ENCODE measurements at places on chromosomes 4 and X. TPM values are rescaled to one million over a fixed set of nuclear protein-coding genes. Genes with fewer than 3 reads are reported as not detected.

BTC gene
- total RNA-seq, result 1.4 TPM

XAGE1A gene
- total RNA-seq, result not detected

DNA sequence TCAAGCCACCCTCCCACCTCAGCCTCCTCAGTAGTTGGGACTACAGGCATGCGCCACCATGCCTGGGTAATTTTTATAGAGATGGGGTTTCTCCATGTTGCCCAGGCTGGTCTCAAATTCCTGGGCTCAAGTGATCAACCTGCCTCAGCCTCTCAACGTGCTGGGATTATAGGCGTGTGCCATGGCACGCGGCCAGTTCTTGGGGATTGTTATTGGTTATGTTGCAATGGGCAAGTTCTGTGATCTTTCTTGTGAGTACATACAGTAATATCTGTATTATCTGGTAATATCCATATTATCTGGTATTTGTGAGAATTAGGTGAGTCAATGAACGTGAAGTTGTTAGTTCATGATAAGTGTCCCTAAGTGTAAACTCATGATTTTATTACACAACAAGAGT lies 90.3 kb upstream of the TBL1X start:
- DNase-seq, result no peak

TEX13D gene
- total RNA-seq, result not detected

REPS2 gene
- 9.0 TPM for total RNA-seq

GRCh38 chr4:176340871-176341685 lies 21.3 kb downstream of the SPCS3 start:
- no peak for DNase-seq

DNA sequence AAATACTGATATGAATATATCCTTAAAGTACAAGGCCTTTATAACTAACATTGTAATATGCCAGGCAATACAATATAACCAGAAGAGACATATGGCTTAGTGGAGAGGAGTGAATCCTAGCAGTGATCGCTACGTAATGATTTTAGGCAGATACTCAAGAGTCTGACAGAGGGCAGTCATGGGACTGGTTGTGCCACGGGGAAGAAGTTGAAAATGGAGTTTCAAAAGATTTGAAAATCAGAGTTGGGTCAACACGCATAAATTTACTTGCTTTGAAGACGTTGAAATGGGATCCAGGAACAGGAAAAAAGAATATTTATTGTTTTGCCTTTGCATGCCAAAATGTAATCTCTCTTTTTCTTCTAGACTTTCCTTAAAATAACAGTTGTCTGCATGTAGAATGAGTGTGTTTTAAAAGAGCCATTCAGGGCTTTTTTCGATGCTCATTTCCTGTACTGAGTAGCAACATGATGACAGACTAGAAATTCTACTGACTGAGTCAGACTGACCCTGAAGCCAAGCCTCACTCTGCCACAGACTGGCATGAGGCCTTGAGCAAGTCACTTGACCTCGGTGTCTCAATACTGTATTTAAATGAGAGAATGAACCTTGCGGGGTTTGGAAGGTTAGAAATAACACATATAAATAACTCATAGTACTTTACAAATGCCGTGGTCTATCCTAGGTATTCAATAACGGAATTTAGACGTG lies 8.1 kb upstream of the SMS start:
- DNase-seq, result no peak

DNA sequence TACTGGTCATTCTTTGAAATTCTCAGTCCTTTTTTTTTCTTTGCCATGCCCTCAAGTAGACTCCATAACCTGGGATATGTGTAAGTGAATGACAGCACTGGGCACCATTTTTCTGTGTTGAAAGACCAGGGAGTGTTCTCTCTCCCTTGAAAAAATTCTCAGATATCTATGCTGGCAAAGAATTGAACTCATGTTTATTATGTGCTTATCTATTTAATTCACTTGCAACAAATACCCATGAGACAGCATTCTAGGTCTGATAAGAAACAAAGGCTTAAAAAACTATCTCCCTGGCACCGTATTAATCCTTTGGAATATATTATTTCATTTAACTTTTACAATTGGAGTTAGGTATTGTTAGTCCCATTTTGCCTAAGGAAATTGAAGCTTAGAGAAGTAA lies 36.7 kb downstream of the LARP7 start:
- no peak for DNase-seq

GRCh38 chrX:131063613-131064012 lies 5.5 kb downstream of the ARHGAP36 start:
- DNase-seq, result no peak

TMEM33 gene
- total RNA-seq, result 40.2 TPM

NONO gene
- total RNA-seq, result 196 TPM

DNA sequence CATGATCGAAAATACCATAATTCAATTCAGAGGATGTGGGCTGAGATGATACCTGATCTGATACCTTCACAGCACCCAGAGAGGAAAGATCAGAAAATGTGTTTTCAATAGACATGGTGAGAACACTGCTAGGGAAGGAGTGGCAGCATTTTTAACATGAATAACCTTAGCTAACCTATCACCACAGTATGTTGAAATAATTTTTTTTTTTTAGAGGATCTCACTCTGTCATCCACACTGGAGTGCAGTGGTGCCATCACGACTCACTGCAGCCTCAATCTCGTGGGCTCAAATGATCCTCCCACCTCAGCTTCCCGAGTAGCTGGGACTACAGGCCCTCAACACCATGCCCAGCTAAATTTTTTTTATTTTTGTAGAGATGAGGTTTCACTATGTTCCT lies 90.5 kb upstream of the RAPGEF2 start:
- DNase-seq, result no peak

- peak; percentile 66 for DNase-seq
Measured at GRCh38 chr4:1209821-1210220, 37.4 kb upstream of the SPON2 start.

- no peak for DNase-seq
Measured at GRCh38 chr4:185792384-185793115, 19.4 kb downstream of the SORBS2 start.

CSN1S1 gene
- total RNA-seq, result not detected

DNA sequence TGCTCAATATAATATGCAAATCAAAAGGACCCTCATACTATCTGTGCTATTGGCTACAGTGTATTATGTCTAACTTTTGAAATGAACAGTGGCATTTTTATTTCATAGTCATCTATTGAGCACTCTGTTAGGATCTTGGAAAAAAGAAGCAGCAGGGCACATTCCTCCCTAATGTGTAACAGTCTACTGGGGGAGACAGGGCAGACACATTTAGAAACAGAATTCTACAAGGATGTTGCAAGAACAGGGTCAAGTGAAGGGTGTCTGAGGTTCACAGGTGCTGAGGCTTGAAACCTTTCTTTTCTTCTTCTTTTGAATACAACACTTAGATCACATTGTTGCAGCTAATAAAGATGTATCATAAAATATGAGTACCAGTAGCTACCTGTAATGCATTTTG lies 129.7 kb upstream of the SLC4A4 start:
- DNase-seq, result no peak

Measured in tibial nerve (tissue), 4 donors.